Stimulated activated CD8-positive, alpha-beta memory T cell treated with anti-CD3 and anti-CD28 coated beads, Interleukin-15, amount 100 ng/mL, for 1 hour (primary cell): ENCODE measurements at places on chromosomes 7 and 10.

- no peak for DNase-seq
Observed at GRCh38 chr7:158495786-158496185, 91.8 kb downstream of the PTPRN2 start.

DNA sequence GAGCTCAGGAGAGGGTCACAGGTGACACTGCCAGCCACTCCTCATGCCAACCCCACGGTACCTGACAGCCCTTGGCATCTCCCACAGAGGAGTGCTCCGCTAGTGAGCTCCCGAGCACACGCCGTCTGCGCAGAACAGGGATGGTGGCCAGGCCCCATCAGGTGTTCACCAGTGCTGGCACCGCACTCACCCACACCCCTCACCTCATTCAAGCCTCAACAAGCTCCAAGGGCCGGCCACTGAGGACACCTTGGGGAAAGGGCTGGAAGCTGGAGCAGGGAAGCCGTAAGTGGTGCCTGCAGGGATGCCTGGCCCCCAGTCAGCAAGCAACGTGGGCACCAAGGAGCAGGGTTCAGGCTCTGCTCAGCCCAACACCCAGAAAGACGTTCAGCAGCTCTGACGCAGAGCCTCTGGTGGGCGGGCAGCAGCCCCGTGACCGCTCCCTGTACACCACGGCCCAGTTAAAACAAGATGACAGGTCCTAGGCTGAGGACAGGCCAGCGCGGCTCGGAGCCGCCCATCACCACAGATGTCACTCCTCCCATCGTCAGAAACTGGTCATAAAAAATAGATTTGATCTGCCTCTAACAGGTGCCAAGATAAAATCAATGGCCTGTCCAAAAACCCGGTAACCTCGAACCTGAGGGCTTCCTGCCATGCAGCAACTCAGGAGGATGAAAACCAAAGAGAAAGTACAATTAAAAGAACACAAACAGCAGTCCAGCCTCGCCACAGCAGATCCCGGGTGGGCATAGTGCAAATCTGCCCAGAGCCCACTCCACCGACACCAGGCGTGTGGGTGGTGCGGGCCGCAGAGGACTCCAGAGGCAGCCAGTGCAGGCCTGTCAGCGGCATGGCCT lies 275.9 kb downstream of the MAD1L1 start:
- DNase-seq = no peak

DNA sequence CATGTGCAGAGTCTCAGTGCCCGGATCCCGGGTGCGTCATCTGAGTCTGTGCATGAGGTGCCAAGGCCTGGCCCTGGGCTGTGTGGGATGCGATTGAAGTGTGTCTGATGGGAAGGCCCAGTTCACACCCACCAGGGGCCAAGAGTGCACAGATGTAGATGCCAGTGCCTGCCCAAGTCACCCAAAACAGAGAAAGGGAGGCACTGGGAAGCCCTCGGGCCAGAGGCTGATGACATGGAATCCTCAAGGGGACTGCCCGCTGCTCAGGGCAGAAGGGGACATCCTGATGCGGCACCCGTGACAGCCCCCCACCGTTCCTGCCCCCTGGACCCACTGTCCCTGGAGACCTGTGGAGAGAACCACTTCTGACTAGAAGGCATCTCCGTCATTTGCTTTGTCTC lies 72.2 kb upstream of the ZNF479 start:
- DNase-seq = no peak

- no peak for DNase-seq
Observed at GRCh38 chr10:79946271-79947082, 2.4 kb downstream of the SFTPD start.

GRCh38 chr10:127447197-127447596 lies 101.9 kb upstream of the NPS start:
- no peak for DNase-seq

- no peak for DNase-seq
Observed at GRCh38 chr10:127215866-127216265, 19.5 kb upstream of the INSYN2A start.

- DNase-seq = no peak
Observed at GRCh38 chr7:34066411-34066810, 161.1 kb downstream of the BMPER start.

DNA sequence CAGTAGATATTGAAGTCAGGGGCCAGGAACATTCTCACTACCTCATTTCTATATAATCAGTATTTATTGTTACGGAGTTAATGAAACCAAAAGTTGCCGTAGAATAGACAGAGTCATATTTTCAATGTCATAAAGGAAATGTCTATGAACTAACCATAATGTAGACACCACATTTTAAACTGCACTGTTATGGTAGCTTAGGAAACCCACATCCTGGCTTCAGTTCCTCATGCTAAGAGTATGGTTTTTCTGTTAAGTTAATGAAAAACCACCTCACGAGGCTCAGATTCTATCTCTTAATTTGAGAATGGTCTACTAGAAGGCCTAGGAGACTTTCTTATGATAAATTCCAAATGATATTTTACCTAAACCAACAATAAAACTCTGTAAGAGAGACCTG lies 166.5 kb downstream of the TMEM26 start:
- no peak for DNase-seq

- no peak for DNase-seq
Observed at GRCh38 chr10:51638737-51639136, 60.7 kb downstream of the CSTF2T start.

DNA sequence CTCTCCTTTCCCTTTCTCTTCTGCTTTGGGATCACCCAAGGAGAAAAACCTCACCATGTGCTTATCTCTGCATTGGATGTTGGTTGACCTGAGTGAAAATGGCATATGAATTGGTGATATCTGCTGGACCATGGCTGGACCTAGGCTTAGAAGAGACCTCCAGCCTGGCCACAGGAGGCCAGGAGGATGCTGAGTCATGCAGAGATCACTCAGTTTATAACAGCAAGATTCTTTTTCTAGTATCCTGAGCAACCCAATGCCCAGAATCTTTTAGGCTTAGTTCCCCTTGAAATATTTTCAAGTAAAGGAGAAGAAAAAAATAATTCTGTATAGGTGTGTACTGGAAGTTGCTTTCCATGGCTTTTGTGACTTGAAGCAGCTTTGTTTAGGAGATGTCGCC lies 236.3 kb downstream of the KLF6 start:
- DNase-seq = no peak

DNA sequence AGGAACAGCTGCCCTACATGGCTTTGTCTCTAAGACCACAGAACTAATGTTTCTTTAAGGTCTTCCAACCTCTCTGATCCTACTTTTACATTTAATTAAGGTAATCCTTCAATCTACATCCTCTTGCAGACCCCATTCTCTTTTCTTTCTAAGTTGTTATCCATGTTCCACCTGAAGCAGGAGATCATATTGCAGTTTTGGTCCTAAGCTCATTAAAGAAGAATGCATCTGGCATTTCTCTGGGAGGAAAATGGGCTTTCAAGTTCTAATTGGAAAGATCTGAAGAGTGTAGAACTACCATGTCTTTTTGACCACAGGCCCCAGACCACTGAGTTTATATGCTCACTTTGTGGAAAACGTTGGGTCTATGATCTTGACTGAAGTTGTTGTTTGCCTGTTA lies 111.2 kb downstream of the SEM1 start:
- no peak for DNase-seq

DNA sequence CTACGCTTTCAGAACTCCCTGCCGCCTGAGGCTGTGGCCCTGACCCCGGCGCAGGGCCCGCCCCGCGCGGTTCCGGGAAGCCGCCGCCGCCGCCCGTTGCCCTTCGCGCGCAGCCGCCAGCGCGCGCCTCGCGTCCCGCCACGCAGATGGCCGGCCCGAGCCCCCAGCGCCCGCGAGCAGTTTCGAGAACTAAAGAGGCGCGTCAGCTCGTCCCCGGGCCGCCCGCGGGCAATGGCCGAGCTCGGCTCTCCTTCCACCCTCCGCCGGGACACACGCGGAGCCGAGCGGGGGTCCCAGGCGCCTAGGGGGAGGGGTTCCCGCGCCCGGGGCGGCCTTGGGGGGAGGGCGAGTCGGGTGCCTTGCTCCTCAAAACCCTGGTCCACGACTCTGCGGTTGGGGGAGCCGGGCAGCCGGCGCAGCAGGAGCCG lies 1.8 kb downstream of the HNRNPF start:
- peak; percentile 9 for DNase-seq

DNA sequence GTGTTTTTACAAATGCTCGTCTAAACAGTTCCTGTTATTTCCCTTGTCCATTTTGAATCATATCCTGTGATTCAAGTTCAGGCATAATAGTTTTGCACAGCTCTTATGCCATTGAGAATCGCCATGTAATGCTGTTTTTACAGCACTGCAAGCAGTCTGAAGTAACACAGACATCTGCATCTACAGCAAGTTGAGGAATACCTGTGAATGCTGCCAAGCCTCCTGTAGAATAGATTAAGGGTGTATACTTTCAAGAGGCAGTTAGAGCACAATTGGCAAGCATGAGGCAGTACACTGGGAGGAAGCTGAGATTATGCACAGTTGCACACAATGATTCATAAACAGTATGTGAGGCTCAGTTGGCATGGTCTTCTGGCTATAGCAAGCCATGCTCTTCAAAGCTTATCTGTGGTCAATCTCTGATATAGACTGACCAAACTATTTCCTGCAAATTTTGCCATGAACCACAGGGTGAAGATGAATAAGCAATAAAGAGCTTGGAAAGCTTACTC lies 121.9 kb upstream of the AKR1E2 start:
- no peak for DNase-seq

DNA sequence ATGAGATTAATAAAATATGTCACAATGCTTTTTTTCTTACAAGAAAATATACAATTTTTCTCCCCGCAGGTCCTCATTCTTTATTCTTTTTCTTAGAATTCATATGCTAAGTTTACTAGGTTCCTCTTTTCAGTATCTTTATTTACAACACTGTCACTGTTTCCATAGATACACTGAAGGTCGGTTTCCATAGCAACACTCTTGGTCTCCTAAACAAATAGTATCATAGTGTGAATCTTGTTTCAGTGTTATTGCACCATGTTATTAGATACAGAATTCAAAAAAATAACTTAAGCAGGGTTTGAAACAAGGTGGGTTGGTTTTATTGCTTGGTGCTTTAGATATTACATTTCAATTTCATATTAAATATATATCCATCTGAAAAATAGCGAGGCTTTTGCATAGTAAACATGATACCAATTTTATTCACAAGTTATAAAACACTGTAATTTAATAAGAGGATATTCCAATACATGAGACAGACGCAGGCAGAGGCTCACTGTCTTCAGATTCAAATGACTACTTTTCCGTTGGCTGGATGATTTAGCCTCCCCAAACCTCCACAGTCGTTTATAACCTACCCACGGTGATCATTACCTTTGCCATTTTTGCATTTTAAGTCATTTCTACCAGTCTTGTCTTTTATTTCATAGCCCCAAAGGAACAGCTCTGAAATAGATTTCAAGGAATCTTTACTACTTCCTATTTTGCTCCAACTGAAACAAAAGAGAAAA lies 88.9 kb upstream of the KLF6 start:
- no peak for DNase-seq

DNA sequence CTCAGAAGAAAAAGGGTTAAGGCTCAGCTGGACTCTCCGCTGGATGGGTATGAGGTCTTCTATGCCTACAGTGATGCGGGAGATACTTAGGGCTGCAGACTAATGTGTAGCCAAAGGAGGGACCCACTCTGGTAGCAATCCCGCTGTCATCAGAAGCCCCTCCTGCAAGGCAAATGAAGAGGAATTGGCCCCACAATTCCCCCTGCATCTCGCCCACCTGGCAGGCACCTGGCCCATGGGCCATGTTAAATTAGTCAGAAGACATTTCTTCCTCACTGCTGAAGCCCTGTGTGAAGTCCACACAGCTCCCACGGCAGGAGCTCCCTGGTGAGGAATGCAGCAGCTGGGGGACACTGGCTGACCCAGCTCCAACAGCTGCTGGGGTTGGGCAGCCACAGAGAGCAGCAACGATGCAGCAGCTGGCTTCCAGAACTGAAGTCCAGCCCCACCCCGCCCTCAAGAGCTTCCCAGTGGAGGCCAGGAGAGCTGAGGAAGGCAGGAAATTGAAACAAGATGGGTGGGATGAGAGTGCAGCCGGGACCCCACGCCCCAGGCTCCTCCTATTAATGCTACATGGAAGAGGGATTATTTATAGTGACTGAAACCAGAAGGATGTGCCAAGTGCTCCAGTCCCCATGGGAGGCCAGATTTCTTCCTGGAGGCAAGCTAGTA lies 5.5 kb downstream of the VSTM4 start:
- no peak for DNase-seq

DNA sequence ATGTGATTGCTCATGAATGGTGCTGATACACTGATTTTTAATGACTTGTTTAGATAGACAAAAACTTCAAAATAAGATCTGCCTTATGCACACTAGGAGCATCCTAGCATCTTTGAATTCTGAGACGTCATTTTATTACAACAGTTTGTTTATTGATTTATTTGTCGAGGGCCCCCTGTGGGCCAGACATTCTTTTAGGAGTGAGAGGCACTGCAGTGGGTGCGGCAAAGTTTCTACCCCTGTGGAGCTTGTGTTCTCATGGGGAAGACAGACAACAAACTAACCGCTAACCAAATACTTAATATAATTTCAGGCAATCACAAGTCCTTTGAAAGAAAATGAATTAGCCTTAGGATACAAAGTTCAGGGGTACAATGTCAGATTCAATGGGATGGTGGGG lies 363.1 kb downstream of the RPS24 start:
- no peak for DNase-seq

GRCh38 chr7:117572856-117573620 lies 93.2 kb downstream of the CFTR start:
- no peak for DNase-seq

- no peak for DNase-seq
Observed at GRCh38 chr7:148912758-148913541, 28.9 kb upstream of the EZH2 start.

DNA sequence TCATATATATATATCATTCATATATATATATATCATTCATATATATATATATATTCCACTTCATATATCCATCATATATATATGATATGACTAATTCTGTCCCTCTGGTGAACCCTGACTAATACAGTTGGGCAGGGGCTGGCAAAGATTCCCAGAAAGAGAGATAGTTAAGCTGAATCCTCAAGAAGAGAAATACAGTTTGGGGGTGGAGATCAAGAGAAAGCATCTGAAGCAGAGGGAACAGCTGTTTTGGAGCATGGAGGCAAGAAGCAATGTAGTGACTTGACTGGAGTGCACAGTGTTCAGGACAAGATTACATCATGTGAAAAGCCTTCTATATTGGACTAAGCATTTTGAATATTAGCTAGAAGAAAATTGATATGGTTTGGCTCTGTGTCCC lies 540.7 kb downstream of the MAGI2 start:
- DNase-seq = no peak

- no peak for DNase-seq
Observed at GRCh38 chr10:84211566-84211965, 13.8 kb downstream of the LRIT2 start.
